Stimulated activated CD8-positive, alpha-beta memory T cell treated with anti-CD3 and anti-CD28 coated beads, Interleukin-2, amount 100 ng/mL, for 1 hour (primary cell): ENCODE measurements at places on chromosomes 11 and 22.

DNA sequence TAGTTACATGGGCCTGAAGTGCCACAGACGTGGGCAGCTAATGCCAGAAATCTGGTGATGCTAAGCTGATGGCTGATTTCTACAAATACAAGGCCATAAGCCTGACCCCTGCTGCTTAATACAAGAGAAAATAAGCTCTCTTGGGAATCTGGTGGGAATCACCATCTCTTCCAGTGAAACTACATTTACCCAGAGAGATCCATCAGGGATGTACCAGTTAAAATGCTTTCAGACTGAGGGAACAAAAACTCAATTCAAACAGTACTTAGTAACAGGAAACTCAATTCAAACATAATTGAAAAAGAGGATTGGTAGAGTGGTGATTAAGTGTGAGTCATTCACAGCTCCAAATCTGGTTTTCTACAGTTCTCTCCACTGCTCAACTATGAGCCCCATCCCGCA lies 1.7 kb upstream of the CAVIN3 start:
- no peak for DNase-seq

DNA sequence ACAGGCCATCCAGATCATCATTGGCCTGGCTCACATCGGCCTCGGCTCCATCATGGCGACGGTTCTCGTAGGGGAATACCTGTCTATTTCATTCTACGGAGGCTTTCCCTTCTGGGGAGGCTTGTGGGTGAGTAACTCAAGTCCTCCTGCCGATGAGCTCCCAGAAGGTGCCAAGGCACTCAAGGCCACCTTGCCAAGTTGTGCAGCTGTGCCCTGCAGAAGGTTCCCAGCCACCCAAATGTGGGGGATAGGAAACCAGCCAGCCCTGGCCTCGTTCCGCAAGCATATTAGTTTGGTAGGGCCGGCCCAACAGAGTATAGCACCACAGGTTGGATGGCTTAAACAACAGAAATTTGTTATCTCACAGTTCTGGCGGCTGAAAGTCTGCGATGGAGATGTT lies 4.0 kb downstream of the MS4A8 start:
- DNase-seq: no peak

- DNase-seq: no peak
These were observed 12.4 kb downstream of the CYTH4 start for GRCh38 chr22:37294747-37295146.

DNA sequence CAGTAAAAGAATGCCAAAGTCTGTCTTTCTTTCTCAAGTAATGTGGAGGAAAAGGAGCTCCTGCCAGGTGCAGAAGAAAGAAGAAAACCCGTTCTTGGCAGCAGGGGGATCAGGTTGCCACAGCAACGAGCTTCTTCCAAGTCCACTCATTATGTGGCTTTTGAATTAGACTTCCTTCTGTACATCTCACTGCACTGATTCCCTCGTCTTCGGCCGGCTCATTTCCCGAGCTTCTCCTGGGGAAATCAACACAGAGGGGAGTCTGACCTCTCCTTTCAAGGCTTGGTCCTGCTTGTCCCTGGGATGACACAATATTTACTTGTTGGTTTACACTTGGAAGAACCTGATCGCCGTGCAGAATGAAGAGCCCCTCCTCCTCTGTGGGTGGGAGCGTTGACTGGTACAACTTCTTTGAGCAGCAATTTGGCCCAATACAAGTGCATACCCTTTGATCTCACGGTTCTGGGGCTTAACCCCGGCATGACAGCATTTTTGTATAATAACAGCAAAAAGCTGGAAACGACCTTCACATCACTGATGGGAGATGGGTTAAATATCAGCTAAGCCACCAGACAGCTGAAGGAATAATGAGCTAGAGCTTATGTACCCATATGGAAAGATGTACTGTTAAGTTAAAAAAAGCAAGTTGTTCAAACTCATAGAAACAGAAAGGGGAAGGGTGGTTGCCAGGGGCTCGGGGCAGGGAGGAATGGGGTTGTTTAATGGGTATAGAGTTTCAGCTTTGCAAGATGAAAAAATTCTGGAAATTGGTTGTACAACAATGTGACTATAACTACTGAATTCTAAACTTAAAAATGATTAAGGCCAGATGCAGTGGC lies 35.4 kb downstream of the MCHR1 start:
- no peak for DNase-seq

DNA sequence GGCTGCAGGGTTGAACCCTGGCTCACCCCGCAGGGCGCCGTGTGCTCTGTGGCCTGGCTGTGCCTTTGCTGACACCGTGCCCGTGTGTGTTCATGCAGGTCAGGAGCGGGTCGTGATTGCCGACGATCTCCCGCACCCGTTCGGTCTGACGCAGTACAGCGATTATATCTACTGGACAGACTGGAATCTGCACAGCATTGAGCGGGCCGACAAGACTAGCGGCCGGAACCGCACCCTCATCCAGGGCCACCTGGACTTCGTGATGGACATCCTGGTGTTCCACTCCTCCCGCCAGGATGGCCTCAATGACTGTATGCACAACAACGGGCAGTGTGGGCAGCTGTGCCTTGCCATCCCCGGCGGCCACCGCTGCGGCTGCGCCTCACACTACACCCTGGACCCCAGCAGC lies 47.0 kb upstream of the PPP6R3 start:
- no peak for DNase-seq
